ENCODE measurements at places on chromosomes 5 and 9. TPM values are rescaled to one million over a fixed set of nuclear protein-coding genes. Genes with fewer than 3 reads are reported as not detected.

The CDKN2B-AS1 gene
- total RNA-seq: 19.4 TPM

The SLC34A1 gene
- total RNA-seq: 0.63 TPM

The LTC4S gene
- 4.0 TPM for total RNA-seq

The EQTN gene
- not detected for total RNA-seq

The F2RL2 gene
- not detected for total RNA-seq

The PPP3R2 gene
- not detected for total RNA-seq

The PARP8 gene
- total RNA-seq: 39.7 TPM

The SVEP1 gene
- total RNA-seq: not detected

The SPAG8 gene
- 5.1 TPM for total RNA-seq

The BAAT gene
- not detected for total RNA-seq

The FAM81B gene
- not detected for total RNA-seq

The SUSD3 gene
- 94.1 TPM for total RNA-seq

The MEIKIN gene
- not detected for total RNA-seq

The GABRA6 gene
- total RNA-seq: not detected

The LECT2 gene
- not detected for total RNA-seq

The ZNF367 gene
- 31.6 TPM for total RNA-seq

The C5orf46 gene
- total RNA-seq: not detected

The UIMC1 gene
- total RNA-seq: 94.1 TPM

The TCERG1 gene
- 164 TPM for total RNA-seq

The PTGR1 gene
- total RNA-seq: not detected

The C8G gene
- total RNA-seq: 2.2 TPM

The GPBP1 gene
- 109 TPM for total RNA-seq

The SOWAHA gene
- not detected for total RNA-seq

The TTC33 gene
- total RNA-seq: 20.5 TPM

The DMRT3 gene
- total RNA-seq: not detected

The TAF11L12 gene
- not detected for total RNA-seq

The TMEM215 gene
- total RNA-seq: not detected

The KCNIP1 gene
- not detected for total RNA-seq

The SHOC1 gene
- total RNA-seq: not detected

The CTNND2 gene
- not detected for total RNA-seq

The SGCD gene
- not detected for total RNA-seq

The PIP5KL1 gene
- 4.4 TPM for total RNA-seq

The CSF1R gene
- total RNA-seq: not detected

The NELFB gene
- 74.8 TPM for total RNA-seq

The PTGES2 gene
- 59.2 TPM for total RNA-seq

The THBS4 gene
- total RNA-seq: 3.9 TPM

Measured in OCI-LY7 (cell line).